ENCODE measurements at places on chromosomes 6 and 20.

DNA sequence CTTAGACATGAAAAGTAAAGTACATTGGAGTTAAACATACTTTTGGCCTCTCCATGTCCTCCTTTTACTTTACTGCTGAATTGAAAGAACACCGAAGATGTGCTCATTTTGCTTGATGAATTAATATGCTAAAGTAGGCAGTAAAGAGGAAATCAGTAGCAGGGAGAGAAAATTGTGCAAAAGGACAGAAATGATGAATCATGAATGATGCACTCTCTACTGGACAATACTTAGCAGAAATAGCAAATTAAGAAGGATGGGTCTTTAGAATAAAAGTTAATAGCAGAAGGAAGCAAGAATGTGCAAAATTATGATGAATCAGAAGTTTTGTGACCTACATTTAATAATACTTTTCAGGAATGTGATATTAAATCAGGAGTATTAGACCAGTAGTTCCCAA, 8.4 kb upstream of the SPINT3 start:
- no peak overlapping the region for H3K27ac ChIP-seq
- peaks cover 22% of the 10 kb centered on the region for H3K27me3 ChIP-seq
- no peak overlapping the region for H3K4me3 ChIP-seq
- no peaks in the 10 kb centered on the region for H3K4me1 ChIP-seq
- DNase-seq, result no peak

DNA sequence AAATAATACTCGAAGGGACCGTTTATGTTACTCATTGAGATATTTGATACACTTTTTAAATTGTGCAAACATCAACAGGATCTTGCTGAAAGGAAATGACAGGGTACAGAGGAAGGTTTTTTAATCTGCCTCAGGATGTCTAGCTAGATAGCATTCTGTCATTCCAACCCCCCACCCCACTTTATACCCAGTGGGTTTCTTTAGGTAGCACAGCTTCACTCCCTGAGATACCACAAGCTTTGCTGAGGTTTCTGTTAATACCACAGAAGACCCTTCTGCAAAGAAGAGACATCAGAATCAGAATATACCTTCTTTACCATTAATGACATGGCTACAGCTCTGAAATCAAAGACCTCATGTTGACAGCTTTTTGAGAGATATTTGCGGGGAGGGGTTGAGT, 1.3 kb downstream of the PHACTR2 start:
- no peaks in the 10 kb centered on the region for H3K4me1 ChIP-seq
- no peaks in the 10 kb centered on the region for H3K36me3 ChIP-seq
- no peak overlapping the region for H3K4me3 ChIP-seq
- no peaks in the 10 kb centered on the region for H3K27me3 ChIP-seq
- DNase-seq, result no peak

GRCh38 chr6:16474772-16475493, 236.5 kb downstream of the GMPR start:
- H3K4me1 ChIP-seq, result peaks cover 2% of the 10 kb centered on the region
- H3K27ac ChIP-seq, result no peak overlapping the region
- H3K27me3 ChIP-seq, result no peaks in the 10 kb centered on the region
- no peak for DNase-seq
- H3K4me3 ChIP-seq, result no peak overlapping the region

GRCh38 chr6:90095145-90095544, 200.9 kb downstream of the GJA10 start:
- no peaks in the 10 kb centered on the region for H3K27me3 ChIP-seq
- H3K4me1 ChIP-seq, result no peaks in the 10 kb centered on the region
- no peak overlapping the region for H3K27ac ChIP-seq
- no peaks in the 10 kb centered on the region for H3K36me3 ChIP-seq
- no peak overlapping the region for H3K4me3 ChIP-seq

DNA sequence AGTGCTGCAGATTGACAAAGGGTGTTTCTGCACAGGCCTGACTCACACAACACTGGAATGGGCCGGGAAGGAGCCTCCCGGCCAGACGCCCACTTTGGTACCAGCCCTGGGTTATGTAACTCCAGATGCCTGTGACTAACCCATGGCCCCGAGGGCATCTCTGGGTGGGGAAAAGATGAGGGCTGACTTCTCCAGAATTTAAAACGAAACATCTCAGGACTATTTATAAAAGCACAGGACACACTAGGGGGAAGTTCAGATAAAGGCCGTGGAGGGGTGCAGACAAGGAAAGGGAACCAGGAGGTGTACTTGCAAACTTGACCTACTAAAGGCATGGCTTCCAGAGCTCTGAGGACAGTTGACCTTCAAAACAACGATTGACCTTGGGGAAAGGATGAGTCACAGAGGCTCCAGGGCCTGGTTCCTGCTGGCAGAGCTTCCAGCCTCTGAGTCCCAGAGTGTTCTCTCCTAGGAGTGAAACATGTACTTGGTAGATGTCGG, 196.9 kb downstream of the NFATC2 start:
- no peak overlapping the region for H3K27ac ChIP-seq
- peak overlapping the region; percentile 3 for H3K4me3 ChIP-seq
- H3K27me3 ChIP-seq, result no peaks in the 10 kb centered on the region

DNA sequence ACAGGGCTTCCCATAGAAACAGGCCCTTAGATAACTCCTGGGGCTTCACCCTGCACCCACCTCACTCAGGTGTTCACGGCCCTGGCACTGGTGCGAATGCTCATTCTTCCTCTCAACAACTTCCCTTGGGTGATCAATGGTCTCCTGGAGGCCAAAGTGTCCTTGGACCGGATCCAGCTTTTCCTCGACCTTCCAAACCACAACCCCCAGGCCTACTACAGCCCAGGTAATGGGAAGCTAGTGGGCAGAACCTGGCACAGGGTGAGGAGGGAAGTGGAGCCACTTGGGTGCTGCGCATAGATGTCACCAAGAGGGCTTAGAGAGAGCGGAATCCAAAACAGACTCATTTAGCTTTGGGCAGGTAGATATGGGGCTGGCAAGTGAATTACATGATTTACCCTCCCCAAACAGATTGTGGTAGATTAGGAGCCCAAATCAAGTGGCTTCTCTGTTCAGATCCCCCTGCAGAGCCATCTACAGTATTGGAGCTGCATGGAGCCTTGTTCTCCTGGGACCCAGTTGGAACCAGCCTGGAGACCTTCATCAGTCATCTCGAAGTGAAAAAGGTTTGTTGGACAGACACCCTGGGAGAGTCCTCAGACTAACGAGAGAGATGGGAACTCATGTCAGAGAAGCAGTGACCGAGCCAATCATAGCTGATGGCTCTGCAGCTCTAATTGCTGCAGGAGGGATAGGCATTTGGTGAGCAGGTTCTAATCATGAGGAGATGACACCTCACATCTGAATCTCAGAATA, 8.5 kb downstream of the ABCC10 start:
- peaks cover 16% of the 10 kb centered on the region for H3K4me1 ChIP-seq
- H3K36me3 ChIP-seq, result peaks cover 55% of the 10 kb centered on the region
- H3K27me3 ChIP-seq, result no peaks in the 10 kb centered on the region

- H3K4me3 ChIP-seq, result no peak overlapping the region
- no peak for DNase-seq
- no peak overlapping the region for H3K27ac ChIP-seq
- H3K27me3 ChIP-seq, result no peaks in the 10 kb centered on the region
- no peaks in the 10 kb centered on the region for H3K36me3 ChIP-seq
Observed at GRCh38 chr6:24078200-24078599, 47.8 kb upstream of the NRSN1 start.

- no peaks in the 10 kb centered on the region for H3K36me3 ChIP-seq
- H3K27ac ChIP-seq, result no peak overlapping the region
- peak; percentile 98 for DNase-seq
- H3K27me3 ChIP-seq, result peaks cover 23% of the 10 kb centered on the region
- peaks cover 22% of the 10 kb centered on the region for H3K4me1 ChIP-seq
- H3K4me3 ChIP-seq, result peak overlapping the region; percentile 50
Observed at GRCh38 chr20:51562332-51563173, 20.0 kb upstream of the NFATC2 start.

- H3K27me3 ChIP-seq, result peaks cover 41% of the 10 kb centered on the region
- no peaks in the 10 kb centered on the region for H3K36me3 ChIP-seq
- DNase-seq, result peak; percentile 27
- H3K27ac ChIP-seq, result no peak within 1 kb of the TSS
Observed at GRCh38 chr6:54846243-54846856, at the start of gene FAM83B. TSS of gene FAM83B (plus strand) at chr6:54846771. CDS start at chr6:54870247, 23,476 bp downstream.

GRCh38 chr6:111198841-111199240, 111.5 kb downstream of the SLC16A10 start:
- H3K27ac ChIP-seq, result no peak overlapping the region
- DNase-seq, result no peak
- H3K27me3 ChIP-seq, result no peaks in the 10 kb centered on the region
- no peak overlapping the region for H3K4me3 ChIP-seq
- H3K36me3 ChIP-seq, result no peaks in the 10 kb centered on the region

- peaks cover 90% of the 10 kb centered on the region for H3K27me3 ChIP-seq
- H3K27ac ChIP-seq, result no peak overlapping the region
- peaks cover 12% of the 10 kb centered on the region for H3K4me1 ChIP-seq
- no peak for DNase-seq
- no peak overlapping the region for H3K4me3 ChIP-seq
Observed at GRCh38 chr20:36309643-36310042, 3.5 kb downstream of the DLGAP4 start.

GRCh38 chr20:61186771-61187472, 65.1 kb upstream of the CDH4 start:
- peak; percentile 64 for DNase-seq
- H3K4me1 ChIP-seq, result peaks cover 16% of the 10 kb centered on the region
- no peaks in the 10 kb centered on the region for H3K27me3 ChIP-seq
- H3K36me3 ChIP-seq, result no peaks in the 10 kb centered on the region
- H3K4me3 ChIP-seq, result no peak overlapping the region

DNA sequence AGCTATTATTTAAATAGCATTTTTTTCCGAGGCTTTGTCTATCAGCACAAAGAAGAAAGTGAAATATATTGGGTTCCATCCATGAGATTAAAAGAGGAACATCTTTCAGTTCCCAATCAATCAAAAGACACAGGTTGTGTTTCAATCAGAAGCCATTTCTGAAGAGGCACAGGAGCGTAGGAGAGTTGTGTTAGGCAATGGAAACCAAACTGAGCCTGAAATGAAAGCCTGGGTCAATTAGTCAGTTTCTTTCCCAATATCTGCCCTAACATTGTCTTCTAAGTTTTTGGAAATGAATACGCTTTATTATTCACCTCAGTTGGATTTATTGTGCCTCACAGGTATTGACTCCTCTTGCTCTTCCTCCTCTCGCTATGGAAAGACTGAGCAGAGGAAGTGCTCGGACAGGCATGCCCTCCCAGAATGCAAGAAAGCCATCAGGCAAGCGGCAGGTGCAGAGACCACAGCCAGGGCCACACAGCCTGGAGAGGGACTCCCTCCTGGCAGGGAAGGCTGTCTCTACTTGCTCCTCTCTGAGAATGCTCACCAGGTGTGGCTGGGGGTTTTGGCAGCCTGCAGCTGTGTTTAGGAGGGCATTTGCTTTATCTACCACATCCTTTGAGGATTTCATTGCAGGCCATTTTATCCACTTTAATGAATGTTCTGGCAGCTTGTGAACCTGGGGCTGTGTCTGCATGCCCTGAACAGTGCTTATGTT, 100.8 kb upstream of the NEDD9 start:
- no peak overlapping the region for H3K27ac ChIP-seq
- H3K36me3 ChIP-seq, result no peaks in the 10 kb centered on the region
- no peak overlapping the region for H3K4me3 ChIP-seq
- H3K27me3 ChIP-seq, result peaks cover 2% of the 10 kb centered on the region
- DNase-seq, result no peak
- H3K4me1 ChIP-seq, result peaks cover 7% of the 10 kb centered on the region

GRCh38 chr6:54185885-54186284, 74.6 kb downstream of the MLIP start:
- H3K27ac ChIP-seq, result no peak overlapping the region
- DNase-seq, result no peak
- no peaks in the 10 kb centered on the region for H3K27me3 ChIP-seq
- no peaks in the 10 kb centered on the region for H3K4me1 ChIP-seq
- H3K36me3 ChIP-seq, result no peaks in the 10 kb centered on the region

- no peak for DNase-seq
- H3K4me3 ChIP-seq, result no peak overlapping the region
- H3K27ac ChIP-seq, result peak overlapping the region; percentile 94
- no peaks in the 10 kb centered on the region for H3K27me3 ChIP-seq
- peaks cover 28% of the 10 kb centered on the region for H3K4me1 ChIP-seq
Observed at GRCh38 chr6:170404697-170405096, 98.1 kb downstream of the FAM120B start.

- H3K27ac ChIP-seq, result no peak overlapping the region
- H3K27me3 ChIP-seq, result no peaks in the 10 kb centered on the region
- H3K4me3 ChIP-seq, result no peak overlapping the region
- peaks cover 90% of the 10 kb centered on the region for H3K36me3 ChIP-seq
Observed at GRCh38 chr20:492159-492558, 29.8 kb upstream of the TBC1D20 start.

DNA sequence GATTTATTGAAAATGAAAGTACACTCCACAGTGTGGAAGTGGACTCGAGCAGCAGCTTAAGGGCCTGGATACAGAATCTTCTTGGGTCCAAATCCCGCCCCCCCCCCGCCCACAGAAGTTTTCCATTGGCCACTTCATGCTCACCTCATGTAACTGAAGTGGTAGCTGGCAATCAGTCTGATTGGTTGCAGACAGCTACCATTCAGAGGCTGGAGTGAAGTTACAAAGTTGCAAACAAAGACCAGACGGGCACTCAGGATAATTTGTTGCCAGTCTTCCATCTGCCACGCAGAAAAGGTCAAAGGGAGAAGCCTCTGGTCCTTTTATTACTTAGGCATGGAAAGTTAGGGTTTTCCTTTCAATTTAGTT, 25.8 kb upstream of the FABP7 start:
- DNase-seq, result no peak
- no peak overlapping the region for H3K27ac ChIP-seq
- H3K4me1 ChIP-seq, result no peaks in the 10 kb centered on the region
- no peaks in the 10 kb centered on the region for H3K27me3 ChIP-seq

DNA sequence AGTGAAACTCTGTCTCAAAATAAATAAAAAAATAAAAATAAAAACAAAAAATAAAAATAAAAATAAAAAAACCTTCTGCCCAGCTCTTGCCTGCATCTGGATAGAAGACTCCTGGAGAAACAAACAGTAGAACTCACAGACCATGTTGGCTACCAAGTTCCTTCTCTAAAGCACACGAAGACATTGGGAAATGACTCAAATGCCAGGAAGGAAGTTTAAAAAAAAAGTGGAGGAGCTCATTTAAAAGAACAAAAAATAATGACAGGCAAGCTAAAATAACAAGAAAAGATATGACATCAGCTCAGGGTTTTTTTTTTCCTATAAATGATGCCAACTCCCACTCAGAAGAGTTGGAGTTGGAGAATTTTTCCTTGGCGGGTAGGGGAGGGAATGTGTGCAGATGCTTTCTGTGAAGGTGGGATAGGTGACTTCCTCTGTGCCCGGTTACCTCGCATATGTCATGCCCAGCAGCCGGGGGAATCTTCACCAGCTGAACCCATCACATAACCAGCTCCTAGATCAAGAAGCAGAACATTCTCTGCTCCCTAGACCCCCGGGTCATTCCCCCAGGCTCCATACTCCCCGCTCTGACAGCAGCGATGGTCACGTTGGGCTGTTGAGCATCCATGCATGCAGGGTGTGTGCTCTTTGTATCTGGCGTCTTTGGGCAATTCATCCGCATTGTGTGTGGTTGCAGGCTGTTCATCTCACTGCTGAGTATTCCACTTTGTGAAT, 17.3 kb upstream of the CD93 start:
- no peak for DNase-seq
- no peaks in the 10 kb centered on the region for H3K27me3 ChIP-seq
- peaks cover 12% of the 10 kb centered on the region for H3K4me1 ChIP-seq
- H3K27ac ChIP-seq, result no peak overlapping the region
- H3K36me3 ChIP-seq, result no peaks in the 10 kb centered on the region
